ENCODE measurements at places on chromosomes 7 and 10.

- DNase-seq = no peak
Observed at GRCh38 chr7:90552521-90552920, 43.6 kb upstream of the CDK14 start.

- DNase-seq = no peak
Observed at GRCh38 chr7:23022258-23022769, 8.4 kb upstream of the HYCC1 start.

DNA sequence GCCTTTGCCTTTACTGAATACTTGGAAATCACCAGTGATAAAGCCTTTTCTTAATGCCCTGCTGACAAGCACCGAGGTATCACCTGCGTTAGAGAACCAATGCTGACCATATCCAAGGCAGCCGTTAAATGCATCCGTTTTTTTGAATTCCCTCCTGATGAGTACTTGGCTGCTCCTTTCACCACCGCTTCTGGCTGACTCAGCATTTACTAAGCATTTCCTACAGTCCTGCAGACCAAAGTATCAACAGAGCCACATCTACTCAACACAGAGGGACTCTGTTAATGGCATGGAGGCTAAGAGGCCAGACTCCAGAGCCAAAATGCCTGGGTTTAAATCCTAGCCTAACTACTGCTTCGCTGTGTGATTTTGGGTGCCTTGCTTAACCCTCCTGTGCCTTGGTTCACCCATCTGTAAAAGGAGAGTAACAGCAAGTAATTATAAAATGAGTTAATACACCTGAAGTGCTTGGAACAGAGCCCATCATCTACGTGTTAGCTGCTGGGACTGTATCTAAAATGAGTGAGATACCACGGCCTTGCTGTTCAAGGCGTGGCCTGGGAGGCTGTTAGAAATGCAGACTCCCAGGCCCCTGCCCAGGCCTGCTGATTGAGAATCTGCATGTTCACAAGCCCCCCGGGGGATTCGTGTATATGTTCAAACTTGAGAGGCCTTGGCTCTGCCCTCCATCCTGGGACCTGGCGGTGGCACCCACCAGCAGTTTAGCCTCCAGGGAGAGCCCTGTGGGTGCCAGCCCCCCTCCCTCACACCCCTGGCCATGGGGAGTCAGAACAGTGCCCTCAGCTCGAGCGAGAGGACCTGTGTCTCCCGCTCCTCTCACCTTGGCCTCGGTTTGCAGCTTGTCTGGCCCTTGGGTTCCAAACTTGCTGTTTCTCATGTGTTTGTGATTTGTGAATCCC lies 30.8 kb upstream of the EFCAB10 start:
- no peak for DNase-seq

DNA sequence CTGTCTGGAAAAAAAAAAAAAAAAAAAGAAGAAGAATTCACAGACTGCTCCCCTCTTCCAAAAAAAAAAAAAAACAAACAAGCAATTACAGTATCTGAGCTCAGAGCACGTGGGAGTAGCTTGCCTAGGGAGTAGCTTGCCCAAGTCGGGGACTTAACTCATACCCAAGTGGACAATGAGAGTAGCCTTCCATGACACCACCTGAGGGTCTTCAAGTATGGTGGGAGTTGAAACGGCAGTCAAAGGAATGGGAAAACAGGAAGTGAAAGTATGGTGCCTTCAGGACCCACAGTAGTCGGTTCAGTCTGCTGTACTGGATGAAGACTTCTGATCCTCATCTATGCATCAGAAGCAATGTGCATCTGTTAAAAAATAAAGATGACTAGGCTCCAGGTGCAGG lies 10.6 kb downstream of the VOPP1 start:
- DNase-seq = no peak

DNA sequence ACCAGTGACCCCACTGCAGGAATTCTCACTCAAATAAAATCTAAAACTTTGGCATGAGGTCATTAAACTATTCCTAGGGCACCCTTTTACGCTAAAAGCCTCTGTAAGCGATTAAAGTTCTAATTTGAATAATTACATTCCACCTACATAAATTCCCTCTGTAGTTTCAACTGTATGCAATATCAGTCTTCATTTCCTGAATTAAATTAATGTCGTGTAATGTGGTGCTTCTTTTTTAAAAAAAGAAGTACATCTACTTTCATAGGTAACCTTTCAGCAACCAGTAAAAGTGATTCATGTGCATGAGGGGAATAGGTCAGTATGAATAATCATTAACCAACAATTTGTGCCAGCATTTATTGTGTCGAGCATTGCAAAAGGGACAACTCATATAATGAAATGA lies 44.7 kb downstream of the IMMP2L start:
- no peak for DNase-seq

- no peak for DNase-seq
Observed at GRCh38 chr10:31004611-31005193, 27.0 kb downstream of the ZNF438 start.

DNA sequence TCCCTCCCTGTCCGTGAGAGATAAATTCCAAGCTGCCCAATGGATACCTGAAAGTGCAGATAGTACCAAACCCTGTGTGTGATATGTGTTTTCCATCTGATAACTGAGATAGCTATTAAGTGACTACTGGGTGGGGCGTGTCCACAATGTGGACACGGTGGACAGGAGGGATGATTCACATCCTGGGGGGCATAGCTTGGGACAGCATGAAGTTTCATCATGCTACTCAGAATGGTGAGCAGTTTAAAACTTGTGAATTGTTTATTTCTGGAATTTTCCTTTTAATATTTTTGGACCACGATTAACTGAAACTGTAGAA lies 158.6 kb downstream of the CREB5 start:
- DNase-seq = no peak

DNA sequence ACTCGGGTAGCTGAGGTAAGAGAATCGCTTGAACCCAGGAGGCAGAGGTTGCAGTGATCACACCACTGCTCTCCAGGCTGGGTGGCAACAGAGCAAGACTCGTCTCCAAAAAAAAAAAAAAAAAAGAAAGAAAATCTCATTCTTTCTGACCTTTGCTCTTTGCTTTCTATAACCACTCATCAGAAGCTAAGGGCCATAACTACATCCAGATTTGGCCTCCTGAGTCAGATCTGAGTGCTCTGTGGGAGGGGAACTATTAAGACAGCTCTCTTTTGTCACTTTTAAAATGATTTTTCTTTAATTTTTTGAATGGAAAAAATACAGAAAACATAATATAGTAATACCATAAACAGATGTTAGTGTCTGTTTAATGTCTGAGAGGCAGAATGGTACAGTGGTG lies 210.1 kb downstream of the KIAA1217 start:
- no peak for DNase-seq

DNA sequence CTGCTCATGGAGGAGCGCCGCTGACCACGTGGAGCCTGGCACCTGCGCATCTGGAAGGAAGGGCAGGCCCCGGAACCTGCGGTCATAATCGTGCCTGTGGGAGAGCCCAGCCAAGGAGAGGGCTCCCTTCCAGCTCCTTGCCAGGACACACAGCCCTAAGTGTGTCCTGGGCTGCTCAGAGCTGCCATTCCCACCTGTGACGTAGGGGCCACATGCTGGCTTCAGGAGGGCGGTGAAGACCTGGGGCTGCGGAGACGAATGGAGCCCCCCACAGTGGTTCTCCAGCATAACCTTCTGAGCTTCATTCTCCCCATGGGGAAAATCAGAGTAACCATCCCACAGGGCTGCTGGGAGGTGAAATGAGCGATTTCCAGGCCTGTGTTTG lies 127.6 kb upstream of the CHST15 start:
- no peak for DNase-seq

Data from HuH-7.5 (cell line).